ENCODE measurements at places on chromosomes 5 and 9. TPM values are rescaled to one million over a fixed set of nuclear protein-coding genes. Genes with fewer than 3 reads are reported as not detected.

The SLIT3 gene
- total RNA-seq = 12.9 TPM

- no peak for DNase-seq
Measured at GRCh38 chr9:128062846-128063831, 4.0 kb downstream of the NAIF1 start.

- no peak for DNase-seq
Measured at GRCh38 chr5:81234801-81235200, 1.7 kb downstream of the CKMT2 start.

- DNase-seq = no peak
Measured at GRCh38 chr5:89280103-89281037, 397.4 kb upstream of the MEF2C start.

The SLC6A7 gene
- total RNA-seq = not detected

DNA sequence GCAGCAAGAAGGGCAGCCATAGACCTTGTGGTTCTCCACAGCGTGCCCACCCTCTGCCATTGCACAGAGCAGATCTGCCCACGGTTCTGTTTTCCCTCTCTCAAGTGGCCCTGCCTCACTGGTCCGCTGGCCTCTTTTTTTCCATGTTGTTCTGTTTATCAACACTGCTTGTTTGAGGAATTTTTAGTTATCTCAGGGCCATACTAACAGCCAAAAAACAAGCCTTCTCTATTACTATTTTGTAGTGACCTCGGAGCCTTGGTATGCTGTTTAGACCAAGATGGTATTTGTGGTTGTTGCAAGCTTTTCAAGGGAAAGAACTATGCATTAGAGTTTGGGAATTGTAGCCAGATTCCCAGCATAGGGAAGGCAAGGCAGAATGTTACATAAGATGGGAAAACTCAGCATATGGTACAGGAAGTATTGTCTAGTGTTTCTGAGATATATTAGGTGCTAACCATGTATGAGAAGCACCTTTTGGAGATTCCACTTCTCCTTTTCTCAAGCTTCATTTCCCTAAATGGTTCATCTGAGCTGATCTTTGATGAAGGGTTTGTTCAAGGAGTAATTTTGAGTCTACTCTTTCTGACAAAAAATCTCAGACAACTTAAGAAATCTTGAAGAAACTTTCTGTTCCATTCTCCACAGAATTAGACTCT, 54.3 kb downstream of the NUP214 start:
- DNase-seq = peak; percentile 68

DNA sequence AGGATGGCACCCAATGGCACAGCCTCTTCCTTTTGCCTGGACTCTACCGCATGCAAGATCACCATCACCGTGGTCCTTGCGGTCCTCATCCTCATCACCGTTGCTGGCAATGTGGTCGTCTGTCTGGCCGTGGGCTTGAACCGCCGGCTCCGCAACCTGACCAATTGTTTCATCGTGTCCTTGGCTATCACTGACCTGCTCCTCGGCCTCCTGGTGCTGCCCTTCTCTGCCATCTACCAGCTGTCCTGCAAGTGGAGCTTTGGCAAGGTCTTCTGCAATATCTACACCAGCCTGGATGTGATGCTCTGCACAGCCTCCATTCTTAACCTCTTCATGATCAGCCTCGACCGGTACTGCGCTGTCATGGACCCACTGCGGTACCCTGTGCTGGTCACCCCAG, 25.4 kb downstream of the HRH2 start:
- DNase-seq = no peak

All from SJSA1 (cell line).